ENCODE measurements at places on chromosomes 3 and 15.

GRCh38 chr15:77818484-77819047 lies 185.9 kb upstream of the LINGO1 start:
- no peak for DNase-seq

DNA sequence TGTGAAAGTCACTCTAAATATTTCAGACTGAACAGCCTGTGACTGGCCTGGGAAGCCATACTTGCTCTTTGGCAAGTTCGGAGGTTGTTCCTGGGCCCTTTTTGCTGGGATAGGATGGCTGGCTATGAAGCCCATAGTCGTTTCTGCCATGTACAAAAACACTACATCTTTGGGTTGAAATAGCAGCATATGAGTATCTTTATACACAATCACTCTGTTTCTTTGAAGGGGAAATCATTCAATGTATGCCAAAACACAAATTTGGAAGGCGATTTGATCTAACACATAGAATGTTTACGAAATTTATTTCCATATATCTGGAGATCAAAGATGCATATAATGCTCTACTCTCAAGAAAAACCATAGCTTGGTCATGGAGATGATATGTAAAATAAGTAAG lies 192.9 kb downstream of the SQOR start:
- DNase-seq = no peak

GRCh38 chr15:61812476-61812875 lies 247.8 kb downstream of the VPS13C start:
- DNase-seq = no peak

DNA sequence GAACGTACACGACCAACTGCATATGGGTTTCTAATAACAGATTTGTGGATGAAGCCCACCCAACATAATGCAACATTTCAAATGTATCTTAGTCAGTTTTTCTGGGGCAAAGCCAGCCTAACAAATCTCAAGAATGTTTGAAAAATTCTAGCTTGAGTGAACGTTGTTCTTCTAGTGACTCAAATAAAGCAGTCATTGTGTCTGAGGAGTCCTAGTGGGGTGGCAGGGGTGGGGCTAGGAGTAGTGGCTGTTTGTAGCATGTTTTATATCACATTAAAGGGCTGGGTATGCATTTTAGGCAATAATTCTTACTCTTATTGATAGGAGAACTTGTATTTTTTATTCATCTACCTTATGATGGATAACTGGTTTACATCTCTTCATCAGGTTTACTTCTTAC lies 6.0 kb downstream of the B3GNT5 start:
- no peak for DNase-seq

- DNase-seq = no peak
Observed at GRCh38 chr3:127106053-127106452, 86.9 kb upstream of the PRR23E start.

Data from CD4-positive, alpha-beta T cell treated with Interleukin-6 for 4 hours (primary cell).